ENCODE measurements at places on chromosomes 4 and X.

GRCh38 chr4:57097711-57098110 is 12.5 kb downstream of the IGFBP7 start:
- DNase-seq, result no peak

GRCh38 chrX:104432321-104432720 is 133.7 kb upstream of the IL1RAPL2 start:
- DNase-seq, result no peak

DNA sequence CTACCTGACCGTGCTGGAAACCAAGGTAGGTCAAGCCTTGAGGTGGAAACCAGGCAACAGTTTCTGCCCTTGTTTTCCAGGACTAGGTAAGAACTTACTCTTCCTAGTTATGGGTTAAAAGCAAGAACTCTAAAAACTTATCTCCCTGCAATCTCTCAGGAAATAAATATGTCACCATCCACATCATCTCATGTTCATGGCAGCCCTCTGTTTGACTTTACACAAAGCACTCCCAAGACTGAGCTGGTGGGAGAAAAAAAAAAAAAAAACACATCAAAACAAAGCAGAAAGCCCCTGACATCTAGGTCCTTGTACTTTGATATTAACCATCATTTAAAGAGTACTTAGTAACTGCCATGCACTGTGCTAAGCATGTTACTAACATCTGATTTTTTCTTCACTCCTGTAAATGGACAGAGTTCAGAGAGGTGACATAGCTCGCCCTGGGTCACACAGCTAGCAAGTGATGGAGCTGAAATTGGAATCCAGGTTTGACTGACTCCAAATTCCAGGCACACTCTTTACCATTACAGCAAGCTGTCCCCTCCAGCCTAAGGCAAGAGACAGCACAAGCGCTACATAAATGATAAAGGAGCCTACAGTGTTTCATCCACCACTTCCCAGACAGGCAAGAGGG is 102.8 kb upstream of the NOCT start:
- DNase-seq, result no peak

DNA sequence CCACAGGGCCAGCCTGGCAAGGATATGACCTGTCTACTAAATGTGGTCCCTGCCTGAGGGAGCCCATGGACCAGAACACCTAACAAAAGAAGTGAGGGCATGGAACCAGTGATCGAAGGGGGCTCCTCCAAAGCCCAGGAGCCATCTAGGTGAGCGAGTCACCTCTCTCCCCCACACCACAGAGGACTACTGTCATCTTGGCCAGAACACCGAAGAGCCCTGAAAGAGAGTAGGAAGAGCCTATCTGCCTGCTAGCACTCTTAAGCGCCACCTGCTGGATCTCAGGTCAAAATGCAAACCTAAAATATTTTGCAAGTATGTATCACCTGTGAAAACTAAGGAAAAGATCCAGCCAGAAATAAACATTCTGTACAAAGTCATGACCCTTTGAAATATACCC is 137.9 kb upstream of the ZXDB start:
- DNase-seq, result no peak

DNA sequence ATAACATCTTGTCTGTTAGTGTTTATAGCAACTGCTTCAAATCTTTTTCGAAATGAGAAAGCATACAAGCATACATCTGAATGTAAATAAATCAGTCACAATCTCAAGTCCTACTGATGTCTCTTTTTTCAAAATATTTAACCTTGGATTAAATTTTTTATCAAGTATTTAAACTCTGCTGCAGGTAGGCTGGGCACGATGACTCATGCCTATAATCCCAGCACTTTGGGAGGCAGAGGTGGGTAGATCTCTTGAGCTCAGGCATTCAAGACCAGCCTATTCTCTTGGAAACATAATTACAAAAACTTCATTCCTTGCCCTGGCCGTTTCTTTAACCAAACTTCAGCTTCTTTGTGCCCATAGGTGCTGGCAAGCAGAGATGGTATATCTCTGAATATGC is 540.3 kb upstream of the GALNT7 start:
- DNase-seq, result no peak

DNA sequence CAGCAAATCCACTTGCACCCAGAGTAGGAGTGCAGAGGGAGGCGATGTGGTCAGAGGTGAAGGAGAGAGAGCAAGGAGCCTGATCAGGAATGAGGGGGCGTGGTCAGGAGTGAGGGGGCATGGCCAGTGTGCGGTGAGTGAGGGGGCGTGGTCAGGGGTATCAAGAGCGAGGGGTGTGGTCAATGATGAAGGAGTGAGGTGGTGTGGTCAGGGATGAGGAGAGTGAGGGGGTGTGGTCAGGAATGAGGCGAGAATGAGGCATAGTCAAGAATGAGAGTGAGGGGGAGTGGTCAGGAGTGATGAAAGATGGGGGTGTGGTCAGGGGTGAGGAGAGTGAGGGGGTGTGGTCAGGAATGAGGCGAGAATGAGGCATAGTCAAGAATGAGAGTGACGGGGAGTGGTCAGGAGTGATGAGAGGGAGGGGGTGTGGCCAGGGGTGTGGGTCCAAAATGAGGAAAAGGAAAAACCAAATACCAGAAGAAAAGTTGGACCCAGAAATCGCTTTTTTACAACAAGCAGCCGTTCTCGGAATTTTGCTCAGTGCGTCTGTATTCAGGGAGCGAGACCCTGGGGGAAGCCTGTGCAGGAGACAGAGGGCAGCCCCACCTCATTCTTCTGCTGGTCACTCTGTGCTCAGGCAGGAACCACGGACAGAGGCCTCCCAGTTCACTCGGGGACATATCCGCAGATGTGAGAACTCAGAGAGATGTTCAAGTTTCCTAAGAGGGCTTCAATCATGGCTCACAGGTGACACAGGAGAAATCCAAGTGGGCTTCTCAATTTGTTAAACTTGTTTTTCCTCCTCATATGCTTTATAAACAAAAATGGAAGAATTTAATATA is 47.5 kb downstream of the MAGEA1 start:
- no peak for DNase-seq

DNA sequence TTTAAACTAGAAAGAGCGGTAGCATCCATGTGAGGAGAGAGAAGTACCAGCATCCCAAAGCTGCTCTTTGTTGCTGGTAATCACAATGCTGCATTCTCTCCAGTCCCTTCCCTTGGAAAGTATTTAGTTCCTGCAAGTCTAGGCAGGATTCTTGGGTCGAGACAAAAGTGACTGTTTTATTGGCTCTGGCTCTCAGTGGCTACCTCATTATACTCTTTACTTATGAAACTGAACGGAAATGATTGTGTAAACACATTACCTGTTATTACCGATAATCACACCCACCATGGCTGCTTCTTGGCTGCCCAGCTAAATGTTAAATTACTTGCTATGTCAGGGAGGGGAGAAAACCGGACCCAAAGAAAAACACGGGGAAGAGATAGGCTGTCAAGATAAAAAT is 26.2 kb downstream of the ATXN3L start:
- DNase-seq, result no peak

DNA sequence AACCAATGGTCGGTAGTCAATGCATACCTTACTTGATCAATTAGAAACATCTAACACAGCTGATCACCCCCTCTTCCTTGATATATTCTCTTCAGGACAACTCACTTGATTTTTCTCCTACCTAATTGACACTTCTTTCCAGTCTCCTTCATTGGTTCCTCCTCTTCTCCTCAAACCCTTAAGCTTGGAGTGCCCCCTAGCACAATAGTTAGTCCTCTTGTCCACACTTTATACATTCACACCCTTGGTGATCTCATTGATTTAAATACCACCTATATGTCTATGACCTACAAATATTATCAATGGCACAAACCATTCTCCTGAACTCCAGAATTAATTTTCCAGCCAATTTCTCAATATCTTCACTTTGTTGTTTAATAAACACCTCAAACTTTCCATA is 724.0 kb downstream of the ADGRL3 start:
- DNase-seq, result no peak

- no peak for DNase-seq
Observed at GRCh38 chrX:19070555-19070994, 51.7 kb downstream of the ADGRG2 start.

- DNase-seq, result no peak
Observed at GRCh38 chrX:69305333-69306062, 140.2 kb upstream of the PJA1 start.

- DNase-seq, result no peak
Observed at GRCh38 chrX:150303386-150304097, 59.6 kb upstream of the MAMLD1 start.

- no peak for DNase-seq
Observed at GRCh38 chrX:147405764-147406163, 506.0 kb upstream of the FMR1 start.

DNA sequence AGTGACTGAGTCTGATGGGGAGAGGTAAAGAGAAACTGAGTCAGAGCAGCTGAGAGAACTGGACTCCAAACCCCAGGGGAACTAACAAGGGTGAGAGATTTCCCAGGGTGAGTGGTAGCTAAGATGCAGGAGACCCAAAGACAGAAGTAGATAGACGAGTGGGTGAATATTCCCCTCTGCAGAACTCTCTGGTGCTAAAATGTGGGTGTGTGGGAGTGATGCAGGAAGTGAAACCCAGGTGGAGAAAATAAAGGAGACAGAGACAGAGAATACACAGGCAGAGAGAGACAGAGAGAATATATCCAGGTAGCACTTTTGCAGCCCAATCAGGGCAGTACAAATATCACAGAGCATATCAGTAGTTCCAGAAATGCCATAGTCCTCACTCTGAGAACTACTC is 212.5 kb upstream of the ZIC3 start:
- no peak for DNase-seq

- DNase-seq, result no peak
Observed at GRCh38 chrX:23292988-23293651, 41.5 kb upstream of the PTCHD1 start.

- no peak for DNase-seq
Observed at GRCh38 chr4:105025263-105026017, 121.2 kb upstream of the TET2 start.

- DNase-seq, result peak; percentile 18
Observed at GRCh38 chr4:26885912-26886274, 25.3 kb downstream of the STIM2 start.

- no peak for DNase-seq
Observed at GRCh38 chr4:94127707-94128328, 79.8 kb upstream of the SMARCAD1 start.

DNA sequence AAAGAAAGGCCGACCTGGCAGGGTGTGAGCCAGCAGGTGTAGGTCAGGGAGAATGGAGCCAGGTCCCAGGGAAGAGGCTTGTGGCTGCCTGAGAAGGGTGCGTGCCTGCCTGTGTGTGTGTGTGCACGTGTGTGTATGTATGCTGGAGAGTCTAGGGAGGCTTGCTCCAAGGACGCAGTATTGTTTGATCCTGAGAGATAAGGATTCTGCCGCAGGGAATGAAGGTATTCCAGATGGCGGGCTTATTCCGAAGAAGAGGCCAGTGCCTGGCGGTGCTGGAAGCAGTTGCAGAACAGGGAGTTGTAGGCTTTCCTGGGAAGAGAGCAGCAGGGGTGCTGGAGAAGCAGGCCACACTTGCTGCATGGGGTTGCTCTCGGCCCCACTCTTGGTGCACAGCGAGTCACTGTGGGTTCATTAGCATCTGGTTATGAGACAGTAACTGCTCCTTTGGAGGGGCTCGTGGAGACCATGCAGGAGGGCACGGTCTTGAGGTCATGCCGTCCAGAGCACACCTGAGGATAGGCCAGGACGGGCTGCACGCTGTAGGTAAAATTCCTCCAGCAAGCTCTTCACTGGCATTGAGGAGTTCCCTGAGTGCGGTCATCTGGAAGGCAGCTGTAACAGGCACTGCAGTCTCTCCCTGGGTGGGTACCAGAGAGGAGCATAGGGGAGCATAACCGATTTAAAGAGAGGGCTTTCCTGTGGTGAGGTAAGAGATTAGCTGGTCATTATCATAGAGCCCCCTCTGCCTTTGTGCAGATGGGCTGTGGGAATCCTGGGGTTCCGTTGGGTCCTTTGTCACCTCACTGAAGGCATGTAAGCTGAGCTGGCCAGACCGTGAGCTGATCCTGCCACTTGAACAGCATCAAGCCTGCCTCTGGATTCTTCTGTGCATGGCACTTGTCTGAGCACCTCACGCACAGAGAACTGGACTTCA is 29.9 kb upstream of the MSANTD1 start:
- no peak for DNase-seq

DNA sequence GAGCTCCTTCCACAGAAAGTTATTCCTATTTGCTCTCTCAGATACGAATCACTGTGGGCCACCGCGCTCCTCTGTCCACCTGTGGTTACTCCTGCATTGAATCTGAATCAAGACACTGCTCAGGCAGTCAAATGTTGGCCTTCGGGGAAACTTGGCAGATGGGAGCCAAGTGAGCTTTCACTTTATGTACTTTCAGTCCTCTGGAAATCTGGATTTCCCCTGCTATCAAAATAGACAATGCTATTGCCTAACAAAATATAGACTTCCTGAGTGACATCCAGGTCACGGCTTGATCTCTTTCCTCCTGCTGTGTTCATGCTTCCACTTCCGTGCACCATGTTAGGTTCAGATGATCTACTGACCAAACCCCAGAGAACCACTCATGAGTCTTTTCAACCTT is 43.8 kb downstream of the FHL1 start:
- DNase-seq, result no peak

GRCh38 chrX:71629467-71629866 is 11.2 kb upstream of the CXCR3 start:
- no peak for DNase-seq

GRCh38 chr4:113539408-113539807 is 222.1 kb downstream of the CAMK2D start:
- no peak for DNase-seq

- DNase-seq, result no peak
Observed at GRCh38 chrX:153494061-153494460, 719 bp upstream of the BGN start.

DNA sequence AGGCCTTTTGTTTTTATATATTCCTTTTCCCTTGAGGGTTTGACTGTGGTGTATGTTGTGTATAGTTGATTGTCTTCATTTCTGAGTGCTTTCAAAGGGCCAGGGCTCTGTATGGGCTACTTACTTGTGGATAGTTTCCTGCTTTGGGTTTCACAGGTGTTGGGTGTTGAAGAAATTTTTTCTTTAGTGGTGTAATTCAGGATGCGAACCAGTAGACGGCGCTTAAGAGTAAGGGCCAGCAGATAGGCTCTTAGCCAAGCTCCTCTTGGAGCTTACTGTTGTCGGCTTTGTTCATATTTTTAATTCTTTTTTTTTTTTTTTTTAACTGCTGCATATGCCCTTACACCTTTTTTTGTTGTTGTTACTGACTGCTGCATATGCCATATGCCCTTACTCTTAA is 276.3 kb upstream of the GALNT7 start:
- no peak for DNase-seq

- DNase-seq, result no peak
Observed at GRCh38 chrX:20015945-20016615, 25.2 kb upstream of the BCLAF3 start.
